ENCODE measurements at places on chromosomes 2 and 18. TPM values are rescaled to one million over a fixed set of nuclear protein-coding genes. Genes with fewer than 3 reads are reported as not detected.

The TEX44 gene
- total RNA-seq, result not detected

The ACMSD gene
- not detected for total RNA-seq

The PPP1R1C gene
- total RNA-seq, result 0.59 TPM

GRCh38 chr18:35041815-35042387 lies 688 bp downstream of the MAPRE2 start:
- DNase-seq, result peak; percentile 58

- DNase-seq, result no peak
Observed at GRCh38 chr2:214127170-214127569, 283.7 kb upstream of the VWC2L start.

GRCh38 chr2:158457092-158457825 lies 507 bp downstream of the PKP4 start:
- no peak for DNase-seq

GRCh38 chr2:120604767-120605166 lies 130.9 kb upstream of the GLI2 start:
- no peak for DNase-seq

- no peak for DNase-seq
Observed at GRCh38 chr2:222978850-222979249, 73.1 kb upstream of the KCNE4 start.

GRCh38 chr2:234611209-234611608 lies 114.3 kb upstream of the ARL4C start:
- DNase-seq, result no peak

DNA sequence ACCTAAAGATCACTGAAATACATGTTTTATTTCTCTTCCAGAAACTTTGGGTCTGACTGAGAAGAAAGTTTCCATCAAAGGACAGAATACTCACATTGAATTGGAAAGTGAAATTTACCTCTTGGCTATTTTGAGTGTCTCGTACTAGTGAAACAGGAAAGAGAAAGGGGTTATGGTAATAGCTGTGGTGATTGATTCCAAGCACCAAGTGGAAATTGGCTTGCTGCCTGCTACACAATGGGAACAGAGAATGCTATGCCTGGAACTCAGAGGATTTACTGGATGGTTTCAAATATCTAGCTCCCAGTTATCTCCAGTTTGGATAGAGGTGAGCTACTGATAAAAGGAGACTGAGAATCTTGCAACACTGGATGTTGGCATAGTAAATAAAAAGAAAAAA lies 492.8 kb upstream of the FSIP2 start:
- DNase-seq, result no peak

- DNase-seq, result no peak
Observed at GRCh38 chr2:99748344-99748743, 258.5 kb upstream of the REV1 start.

DNA sequence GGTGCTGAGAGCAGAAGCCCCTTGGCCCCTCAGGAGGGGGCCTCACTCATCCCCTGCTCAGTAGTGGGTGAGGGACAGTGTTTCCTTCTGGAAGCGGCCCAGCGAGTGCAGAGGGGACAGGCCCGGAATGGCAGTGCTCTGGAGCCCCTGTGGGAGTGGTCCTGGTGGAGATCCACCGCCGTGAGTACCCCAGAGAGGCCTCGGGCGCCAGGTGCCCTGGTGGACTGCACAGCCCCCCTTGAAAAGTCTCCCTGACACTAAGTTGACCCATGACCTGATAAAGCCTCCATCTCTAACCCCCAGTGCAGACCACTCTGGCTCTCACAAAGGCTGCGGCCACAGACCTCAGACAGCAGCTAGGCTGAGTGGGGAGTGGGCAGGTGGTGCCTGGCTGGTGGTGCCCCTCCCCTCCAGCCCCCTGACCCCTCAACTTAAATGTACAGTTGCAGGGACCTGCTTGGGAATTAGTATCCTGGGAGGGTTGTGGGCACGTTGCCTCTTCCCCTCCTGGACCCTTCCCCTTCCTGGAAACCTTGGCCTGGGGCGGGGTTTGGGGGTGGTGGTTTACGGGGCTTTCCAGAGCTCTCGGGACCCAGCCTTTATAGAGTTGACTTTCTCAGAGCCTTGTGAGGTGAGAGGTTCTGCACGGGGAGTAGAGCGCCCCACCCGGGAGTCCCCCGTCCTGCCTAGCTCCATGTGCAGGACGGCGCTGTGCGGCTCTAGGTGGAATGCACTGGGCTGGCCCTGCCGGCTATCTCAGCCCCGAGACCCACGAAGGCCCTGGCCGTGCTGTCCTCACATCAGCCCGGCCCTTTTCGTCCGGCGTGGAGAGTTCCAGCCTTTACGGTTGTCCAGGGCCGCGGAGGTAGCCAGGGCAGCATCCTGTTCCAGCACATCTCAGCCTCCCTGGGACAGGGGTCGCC lies 62.7 kb downstream of the RTP5 start:
- no peak for DNase-seq

GRCh38 chr18:31612124-31612523 lies 20.4 kb downstream of the TTR start:
- DNase-seq, result no peak

Data from skin of body (tissue), 3 donors.